Activated effector memory CD4-positive, alpha-beta T cell treated with Interleukin-2 at 50 U/mL for 16 hours (primary cell): ENCODE measurements at places on chromosomes 16 and 17.

GRCh38 chr16:9184354-9184690 lies 92.9 kb downstream of the HAPSTR1 start:
- DNase-seq: no peak

DNA sequence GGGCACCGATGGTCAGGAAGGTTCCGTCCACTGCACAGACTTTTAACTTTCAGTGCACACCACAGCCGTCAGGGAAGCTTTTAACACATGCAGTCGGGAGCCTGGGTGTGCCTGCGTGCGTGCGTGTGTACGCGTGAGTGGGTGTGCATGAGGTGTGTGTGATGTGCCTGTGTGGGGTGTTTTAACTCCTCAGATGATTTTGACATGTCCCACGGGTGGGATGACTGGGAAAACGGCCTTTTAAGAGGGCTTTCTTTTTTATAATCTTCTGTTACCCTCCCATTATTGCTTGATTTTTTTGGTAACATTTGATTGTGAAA lies 152.7 kb upstream of the CHMP6 start:
- no peak for DNase-seq

- peak; percentile 78 for DNase-seq
Observed at GRCh38 chr17:8152112-8152775, at the start of gene PER1. Gene PER1, minus strand, starts transcription at chr17:8152404. Its CDS starts 1,698 bp downstream, at chr17:8150706.

GRCh38 chr17:47879028-47879585 lies 16.9 kb upstream of the SP2 start:
- no peak for DNase-seq

DNA sequence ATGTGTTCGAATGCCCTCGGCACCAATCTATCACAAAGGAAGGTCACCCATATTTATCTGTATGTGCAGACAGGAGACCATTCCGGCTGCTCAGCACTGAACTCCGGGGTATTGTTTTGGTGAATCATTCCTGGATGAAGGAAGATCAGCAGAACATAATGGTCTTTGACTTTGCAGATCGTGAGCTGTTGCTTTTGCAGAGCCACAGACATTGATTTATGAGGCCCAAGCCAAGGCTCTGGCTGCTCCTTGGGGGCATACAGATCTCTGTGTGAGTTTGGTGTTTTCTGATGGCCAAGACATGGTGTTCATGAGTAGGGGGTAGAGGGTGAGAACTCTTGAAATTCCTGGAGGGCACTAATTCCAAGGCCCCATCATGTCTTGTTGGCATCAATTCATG lies 458.8 kb upstream of the HSBP1 start:
- DNase-seq: no peak

- no peak for DNase-seq
Observed at GRCh38 chr17:42428141-42428944, 5.3 kb upstream of the CAVIN1 start.
